ENCODE measurements at places on chromosomes 2 and 18.

- no peak for DNase-seq
Measured at GRCh38 chr2:239826376-239826775, 198.8 kb downstream of the NDUFA10 start.

DNA sequence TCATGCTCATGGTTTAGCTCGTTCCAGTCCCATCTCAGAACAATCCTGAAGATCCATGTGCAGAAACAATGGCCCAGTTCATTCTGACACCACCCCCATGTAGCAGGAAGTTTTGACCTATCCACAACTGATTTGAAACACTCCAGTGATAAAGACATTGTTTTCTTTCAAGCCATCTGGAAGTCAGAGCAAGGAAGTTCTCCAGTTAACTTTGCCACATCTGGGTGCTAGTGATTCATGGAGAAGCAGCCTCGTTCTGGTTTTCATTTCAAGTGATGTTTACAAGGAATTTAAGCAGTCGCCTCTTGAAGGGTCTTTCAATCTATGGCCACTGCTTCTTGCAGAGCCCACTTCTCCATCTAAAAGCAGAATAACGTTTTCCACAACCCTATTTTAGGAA lies 36.6 kb upstream of the TWIST2 start:
- no peak for DNase-seq

DNA sequence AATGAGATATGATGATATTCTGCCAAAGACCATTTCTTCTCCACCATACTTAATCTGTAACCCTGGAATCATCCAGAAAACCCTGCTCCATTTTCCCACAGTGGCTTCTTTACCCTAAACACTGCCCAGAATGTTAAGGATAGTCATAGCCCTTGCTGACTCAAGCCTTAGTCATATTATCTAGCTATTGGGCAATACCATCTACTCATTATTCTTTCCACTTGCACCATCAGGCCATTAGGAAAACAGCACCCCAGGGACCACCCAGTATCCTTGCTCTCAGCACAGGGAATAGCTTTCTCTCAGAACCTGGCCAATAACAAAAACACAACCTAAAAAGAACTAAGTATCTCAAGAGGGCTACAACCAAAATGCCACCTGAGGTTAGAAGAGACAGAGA lies 445.7 kb upstream of the SLC14A2 start:
- no peak for DNase-seq

DNA sequence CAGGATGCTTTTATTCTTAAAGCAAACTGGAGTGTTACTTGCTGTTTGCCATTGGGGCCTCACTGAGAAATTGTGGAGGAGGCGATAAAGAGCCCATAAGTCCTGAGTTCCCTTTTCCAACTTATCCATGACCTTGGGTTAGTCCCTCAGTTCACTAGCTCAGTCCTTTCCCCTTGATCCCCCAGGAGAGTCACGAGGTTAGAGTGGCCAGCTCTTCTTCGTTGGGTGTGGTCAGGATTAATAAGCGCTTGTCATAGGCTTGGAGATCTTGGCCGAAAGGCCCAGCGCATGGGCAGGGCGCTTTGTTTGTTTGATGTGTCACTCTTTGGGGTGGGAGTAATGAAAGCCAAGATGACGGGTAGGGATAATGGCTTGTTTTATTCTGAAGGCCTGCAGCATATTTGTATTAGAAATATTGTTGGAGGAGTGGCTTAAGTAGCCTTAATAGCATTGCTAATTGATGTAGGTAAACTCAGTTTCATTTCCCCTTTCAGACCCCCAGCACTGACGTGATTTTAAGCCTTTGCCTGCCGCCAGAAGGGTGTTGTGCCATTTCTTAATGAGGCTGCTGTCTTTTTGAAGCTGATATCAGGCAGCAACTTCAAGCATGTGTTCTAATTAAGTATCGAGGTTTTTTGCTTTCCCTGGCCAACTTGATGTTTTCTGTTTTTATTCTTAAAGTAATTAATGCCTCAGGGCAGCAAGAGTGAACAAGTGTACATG lies 15.7 kb downstream of the GRHL1 start:
- no peak for DNase-seq

DNA sequence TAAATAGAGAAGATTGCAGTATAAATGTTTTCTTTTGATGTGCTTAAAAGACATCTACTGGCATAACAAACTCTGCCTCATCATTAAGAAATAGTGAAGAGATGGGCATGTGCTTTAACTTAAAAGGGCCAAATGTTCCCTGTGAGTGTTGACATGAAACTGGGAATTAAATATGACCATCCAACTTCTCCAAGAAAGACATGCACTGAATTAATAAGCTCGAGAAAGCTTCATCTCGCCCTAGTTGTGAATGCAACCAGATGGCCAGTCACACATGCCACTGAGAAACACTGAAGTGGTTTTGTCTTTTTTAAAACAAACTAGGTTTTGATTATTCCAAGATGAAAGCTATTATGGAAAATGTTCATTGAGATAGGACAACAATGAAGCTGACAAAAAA lies 479.2 kb downstream of the RIT2 start:
- peak; percentile 57 for DNase-seq

GRCh38 chr2:217995731-217996231 lies 7.0 kb downstream of the TNS1 start:
- DNase-seq = no peak

- DNase-seq = no peak
Measured at GRCh38 chr2:120455390-120455789, 109.5 kb downstream of the INHBB start.

DNA sequence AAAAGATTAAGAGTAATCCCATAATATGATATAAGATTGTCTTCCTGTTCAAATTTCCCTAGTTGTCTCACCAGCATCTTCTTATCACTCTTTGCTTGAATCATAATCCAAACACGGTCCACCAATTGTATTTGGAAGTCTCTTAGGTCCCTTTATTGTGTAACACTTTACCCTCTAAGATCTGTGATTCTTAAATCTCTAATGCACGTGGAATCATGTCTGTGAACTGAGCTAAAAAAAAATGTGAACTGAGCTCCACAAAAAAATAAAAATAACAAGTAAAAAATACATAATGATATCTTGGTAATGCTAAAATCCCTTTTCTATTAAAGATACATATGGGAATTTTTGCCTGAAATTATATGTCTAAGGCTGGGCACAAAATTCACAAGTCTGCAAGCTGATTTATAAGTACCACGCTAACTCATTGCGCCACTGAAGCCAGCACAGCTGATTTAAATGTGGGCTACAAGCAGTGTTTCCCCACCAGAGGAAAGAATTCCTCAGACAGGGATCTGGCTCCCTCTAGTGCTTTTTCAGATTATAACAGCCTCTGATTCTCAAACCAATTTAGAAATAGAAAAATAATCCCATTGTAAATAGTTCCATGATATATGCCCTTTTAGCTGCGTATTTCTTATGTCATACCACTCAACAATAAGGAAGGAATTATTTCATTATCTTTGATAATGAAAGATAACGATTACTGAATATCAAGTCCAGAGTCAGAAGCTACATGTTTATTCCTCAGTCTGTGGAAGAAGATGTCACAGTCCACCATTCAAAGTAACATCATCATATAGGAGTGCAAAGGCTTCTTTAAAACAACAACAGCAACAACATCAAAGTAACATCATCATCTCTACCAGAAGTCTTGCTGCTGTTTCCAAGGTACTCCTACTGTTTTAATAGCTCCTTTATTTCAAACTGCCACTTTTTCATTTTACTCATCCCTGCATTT lies 22.9 kb downstream of the RBM43 start:
- peak; percentile 76 for DNase-seq

GRCh38 chr2:58598171-58598570 lies 357.0 kb upstream of the FANCL start:
- DNase-seq = no peak

GRCh38 chr2:174840436-174840835 lies 76.2 kb upstream of the CHRNA1 start:
- DNase-seq = peak; percentile 28

DNA sequence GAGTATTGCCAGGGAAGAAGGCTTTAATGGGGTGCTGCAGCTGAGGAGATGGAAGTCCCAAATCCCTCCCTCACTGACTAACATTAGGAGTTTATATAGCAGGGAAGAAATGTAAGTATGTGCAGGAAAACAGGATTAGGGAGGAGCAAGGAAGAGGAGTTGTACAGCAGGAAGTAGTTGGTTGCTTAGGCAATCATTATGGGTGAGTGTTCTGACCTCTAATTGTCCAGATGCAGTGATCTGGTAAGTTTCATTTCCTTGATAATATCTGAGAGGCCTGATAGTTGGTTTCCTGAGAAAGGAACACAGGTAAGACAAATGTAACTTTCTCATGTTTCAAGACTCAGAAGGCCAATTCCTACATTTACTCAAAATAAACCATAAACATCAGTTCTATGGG lies 331.9 kb upstream of the GULP1 start:
- DNase-seq = no peak

DNA sequence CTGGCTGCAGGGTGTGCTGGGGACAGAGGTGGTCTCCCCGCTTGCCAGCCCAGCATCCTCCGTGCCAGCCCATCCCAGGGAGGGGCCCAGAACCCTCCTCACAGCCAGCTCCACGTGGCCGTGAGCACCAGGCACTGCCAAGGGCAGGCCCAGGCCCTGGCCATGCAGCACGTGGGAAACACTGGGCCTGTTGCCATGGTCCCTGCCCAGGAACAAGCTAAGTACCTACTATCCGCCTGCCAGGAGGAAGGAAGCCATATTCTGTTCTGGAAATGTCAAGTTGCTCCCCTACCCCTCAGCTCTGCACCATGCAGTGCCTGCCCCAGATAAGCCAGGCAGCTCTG lies 250.6 kb downstream of the CYP26B1 start:
- DNase-seq = peak; percentile 32

- no peak for DNase-seq
Measured at GRCh38 chr2:46097714-46098480, 199.3 kb upstream of the EPAS1 start.

- DNase-seq = no peak
Measured at GRCh38 chr2:106012591-106013347, 181.3 kb downstream of the UXS1 start.

DNA sequence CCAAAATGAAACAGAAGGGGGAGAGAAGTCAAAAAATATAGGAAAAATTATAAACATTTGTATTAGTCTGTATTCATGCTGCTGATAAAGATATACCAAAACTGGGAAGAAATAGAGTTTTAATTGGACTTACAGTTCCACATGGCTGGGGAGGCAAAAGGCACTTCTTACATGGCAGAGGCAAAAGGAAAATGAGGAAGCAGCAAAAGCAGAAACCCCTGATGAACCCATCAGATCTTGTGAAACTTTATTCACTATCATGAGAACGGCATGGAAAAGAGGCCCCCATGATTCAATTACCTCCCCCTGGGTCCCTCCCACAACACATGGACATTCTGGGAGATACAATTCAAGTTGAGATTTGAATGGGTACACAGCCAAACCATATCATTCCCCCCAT lies 79.1 kb downstream of the ZRANB3 start:
- DNase-seq = no peak

- no peak for DNase-seq
Measured at GRCh38 chr2:241692448-241692847, 5.8 kb upstream of the DTYMK start.

GRCh38 chr18:25457601-25458000 lies 105.6 kb upstream of the ZNF521 start:
- no peak for DNase-seq

DNA sequence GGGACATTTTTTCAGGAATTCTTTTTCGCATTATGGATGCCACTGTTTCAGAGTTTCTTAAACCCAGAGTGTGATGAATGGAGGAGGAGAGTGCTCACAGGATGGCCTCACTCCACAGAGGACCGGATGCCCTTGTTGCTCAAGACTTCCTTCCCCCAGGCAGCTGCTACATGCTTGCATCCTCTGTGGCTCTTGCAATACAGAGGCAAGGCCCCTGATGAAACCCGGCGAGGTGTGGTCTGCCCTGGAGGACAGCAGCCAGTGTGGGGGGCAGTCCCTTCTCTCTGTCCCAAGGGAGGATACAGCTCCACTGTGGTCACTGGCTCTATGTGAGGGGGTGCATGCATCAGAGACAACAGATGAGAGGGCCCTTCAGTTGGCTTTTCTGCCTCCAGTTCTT lies 109.6 kb downstream of the SH3RF3 start:
- DNase-seq = no peak

- no peak for DNase-seq
Measured at GRCh38 chr18:55275039-55275901, 312.7 kb downstream of the TCF4 start.

- DNase-seq = no peak
Measured at GRCh38 chr2:23516520-23517256, 131.7 kb downstream of the KLHL29 start.

- no peak for DNase-seq
Measured at GRCh38 chr2:6846967-6847681, 18.6 kb downstream of the CMPK2 start.

- no peak for DNase-seq
Measured at GRCh38 chr2:23944527-23944926, 4.3 kb downstream of the UBXN2A start.

- no peak for DNase-seq
Measured at GRCh38 chr18:61929881-61930640, 37.3 kb upstream of the RNF152 start.

DNA sequence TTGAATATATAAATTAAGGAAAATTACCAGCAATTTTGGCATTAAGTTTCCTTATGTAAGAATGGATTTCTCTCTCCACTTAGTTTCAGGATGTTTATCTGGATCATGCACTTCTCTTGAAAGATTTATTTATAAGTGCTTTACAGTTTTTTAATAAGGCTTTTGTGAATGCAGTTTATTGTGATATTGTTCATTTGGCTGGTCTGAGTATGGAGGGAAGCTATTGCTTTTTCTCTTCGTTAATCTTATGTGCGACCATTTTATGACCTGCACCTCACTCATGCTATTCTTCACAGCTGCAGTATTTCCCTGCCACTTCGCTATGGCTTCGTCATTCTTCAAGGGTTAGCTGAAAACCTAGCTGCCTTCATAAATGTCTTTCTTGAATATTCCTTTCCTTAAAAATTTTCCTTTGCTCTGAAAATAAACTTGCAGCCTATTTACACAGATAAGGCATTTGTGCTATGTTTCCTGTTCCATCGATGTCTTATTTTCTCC lies 233.4 kb downstream of the SOCS6 start:
- no peak for DNase-seq

DNA sequence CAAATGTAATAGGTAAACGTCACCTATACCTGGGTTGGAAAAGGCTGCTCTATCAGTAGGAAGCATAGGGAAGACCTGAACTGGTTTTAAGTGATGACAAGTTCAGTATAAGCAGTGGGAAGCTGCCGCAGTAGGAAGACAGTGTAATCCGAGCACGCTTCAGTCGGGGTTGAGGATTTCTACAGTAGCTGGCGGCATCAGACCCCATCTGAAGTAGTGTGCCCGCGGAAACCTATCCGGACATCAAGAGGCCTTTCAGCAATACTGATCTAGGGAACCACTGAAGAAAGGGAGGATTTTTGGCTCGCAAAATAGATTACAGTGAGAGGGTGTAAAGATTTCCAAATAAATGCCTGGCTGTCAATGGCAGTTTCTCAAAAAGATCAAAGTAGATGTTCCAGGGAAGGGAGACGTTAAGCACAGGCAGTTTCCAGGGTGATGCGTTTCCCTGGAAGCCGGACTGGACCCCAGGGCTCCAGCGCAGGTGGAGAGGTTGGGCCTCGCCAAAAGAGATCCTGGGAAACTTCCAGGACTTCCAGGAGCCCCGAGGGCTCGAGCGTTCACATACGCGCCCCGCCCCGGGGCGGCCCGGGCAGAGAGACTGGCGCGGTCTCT lies 5.3 kb downstream of the LOXL3 start:
- DNase-seq = peak; percentile 57

- DNase-seq = no peak
Measured at GRCh38 chr2:160336635-160337034, 136.6 kb upstream of the ITGB6 start.

- no peak for DNase-seq
Measured at GRCh38 chr2:160697817-160698216, 204.2 kb upstream of the RBMS1 start.

GRCh38 chr2:143771939-143772338 lies 642.7 kb downstream of the ARHGAP15 start:
- DNase-seq = no peak

- no peak for DNase-seq
Measured at GRCh38 chr2:100184055-100184737, 41.8 kb upstream of the AFF3 start.
